ENCODE measurements at places on chromosomes 12 and 14. TPM values are rescaled to one million over a fixed set of nuclear protein-coding genes. Genes with fewer than 3 reads are reported as not detected.

- no peak for DNase-seq
Measured at GRCh38 chr14:50312734-50313054, 570 bp downstream of the DMAC2L start.

GRCh38 chr12:102567031-102567985, 86.9 kb upstream of the IGF1 start:
- DNase-seq = no peak

DNA sequence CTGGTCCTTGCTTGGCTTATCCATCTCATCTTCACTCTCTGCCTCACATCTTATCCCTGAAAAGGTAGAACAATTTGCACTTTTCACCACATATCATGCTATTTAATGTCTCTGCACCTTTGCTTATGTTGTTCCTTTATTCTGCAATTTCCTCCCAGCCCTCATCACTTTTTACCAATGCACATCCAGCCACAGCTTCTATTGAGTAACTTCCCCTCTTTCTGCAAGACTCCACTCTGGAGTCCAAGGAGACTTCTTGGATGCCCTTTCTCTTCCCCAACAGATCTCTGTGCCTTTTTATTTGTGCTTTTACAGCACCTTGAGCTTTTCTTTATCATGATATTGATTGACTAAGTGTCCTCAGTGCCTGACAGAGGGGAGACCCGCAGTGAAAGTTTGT, 797.1 kb downstream of the VRK1 start:
- no peak for DNase-seq

DNA sequence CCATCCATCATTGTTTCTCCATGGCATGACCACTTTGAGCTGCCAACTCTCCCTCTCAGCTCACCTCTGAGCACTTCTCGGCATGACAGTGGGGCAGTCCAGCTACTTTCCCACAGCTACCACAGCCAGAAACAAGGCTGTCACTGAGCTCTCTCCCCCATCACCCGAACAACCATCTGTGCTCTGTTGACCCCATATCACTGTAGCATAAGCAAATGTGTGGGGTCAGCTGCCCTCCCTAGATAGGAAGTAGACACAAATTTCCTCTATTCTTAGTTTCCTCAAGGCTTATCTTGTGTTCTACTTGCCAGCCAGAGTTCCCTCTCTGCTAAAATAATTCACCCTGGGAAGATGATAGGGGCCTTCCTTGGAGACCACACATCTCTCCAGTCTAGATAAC, 82.6 kb upstream of the FUT8 start:
- no peak for DNase-seq

- DNase-seq = no peak
Measured at GRCh38 chr12:2256453-2256852, 203.7 kb downstream of the CACNA1C start.

DNA sequence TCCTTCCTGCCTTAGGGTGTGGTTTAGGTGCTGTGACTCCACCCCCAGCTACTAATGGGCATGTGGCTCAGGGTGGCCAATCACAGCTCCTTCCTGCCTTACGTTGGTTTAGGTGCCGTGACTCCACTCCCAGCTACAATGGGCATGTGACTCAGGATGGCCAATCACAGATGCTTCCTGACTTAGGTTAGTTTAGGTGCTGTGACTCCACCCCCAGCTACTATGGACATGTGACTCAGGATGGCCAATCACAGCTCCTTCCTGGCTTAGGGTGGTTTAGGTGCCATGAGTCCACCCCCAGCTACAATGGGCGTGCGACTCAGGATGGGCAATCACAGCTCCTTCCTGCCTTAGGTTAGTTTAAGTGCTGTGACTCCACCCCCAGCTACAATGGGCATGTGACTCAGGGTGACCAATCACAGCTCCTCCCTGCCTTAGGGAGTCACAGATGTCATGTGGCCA, 163.9 kb downstream of the TBX5 start:
- no peak for DNase-seq

DNA sequence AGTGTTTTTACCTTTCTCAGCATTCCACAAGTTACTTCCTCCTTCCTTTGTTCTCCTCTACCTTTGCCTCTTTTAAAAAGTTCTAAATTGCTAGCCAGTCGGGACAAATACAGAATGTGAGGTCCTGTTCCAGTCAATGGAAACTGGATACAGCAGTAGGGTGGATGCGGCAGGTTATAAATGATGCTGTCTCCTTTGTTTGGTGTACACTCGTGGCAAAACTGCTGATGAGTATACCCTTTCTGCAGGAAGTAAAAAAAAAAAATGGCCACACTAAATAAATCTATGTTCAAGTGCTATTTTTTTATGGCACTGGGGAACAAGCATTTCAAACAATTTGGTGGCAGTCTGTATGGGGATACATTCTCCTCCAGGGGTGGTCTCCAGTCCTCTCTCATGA, 27.5 kb downstream of the KLRK1 start:
- DNase-seq = no peak

GRCh38 chr12:131944601-131945251, 5.0 kb upstream of the EP400 start:
- DNase-seq = no peak

- no peak for DNase-seq
Measured at GRCh38 chr12:22691319-22691718, 66.3 kb downstream of the ETNK1 start.

DNA sequence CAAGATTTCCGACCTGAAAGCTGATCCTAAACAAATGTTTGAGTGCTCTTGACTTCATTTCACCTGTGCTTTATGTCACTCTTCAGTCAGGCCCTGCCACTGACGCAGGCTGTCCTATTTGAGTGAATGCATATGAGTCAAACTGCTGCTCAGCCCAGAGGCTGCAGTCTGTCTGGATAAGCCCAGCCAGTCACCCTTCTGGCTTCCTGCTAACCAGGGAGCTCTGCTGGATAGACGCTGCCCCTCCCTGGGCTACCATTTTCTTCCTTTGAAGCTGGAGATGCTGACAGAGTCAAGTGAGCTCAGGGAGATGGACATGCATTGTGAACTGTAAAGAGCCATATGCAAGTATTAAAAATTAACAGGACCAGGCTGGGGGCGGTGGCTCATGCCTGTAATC, 5.1 kb upstream of the TUNAR start:
- DNase-seq = no peak

DNA sequence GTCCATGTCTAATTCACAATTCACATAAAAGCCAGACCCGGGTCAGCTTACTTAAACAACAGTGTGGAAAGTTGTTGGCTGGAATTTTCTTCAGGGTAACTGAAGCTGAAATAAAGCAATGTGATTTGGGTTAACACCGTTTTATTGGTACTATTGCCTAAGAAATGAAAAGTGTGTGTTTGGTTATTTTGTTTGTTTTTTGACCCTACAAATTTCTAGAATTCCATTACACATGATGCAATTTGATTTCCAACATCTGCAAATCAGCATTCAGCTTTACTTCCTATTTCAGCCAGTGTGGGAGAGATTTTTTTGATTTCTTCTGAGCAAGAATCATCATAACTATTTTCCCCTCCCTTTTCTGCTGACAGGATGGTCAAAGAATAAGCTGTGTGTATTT, 45.7 kb upstream of the CLMN start:
- DNase-seq = no peak

DNA sequence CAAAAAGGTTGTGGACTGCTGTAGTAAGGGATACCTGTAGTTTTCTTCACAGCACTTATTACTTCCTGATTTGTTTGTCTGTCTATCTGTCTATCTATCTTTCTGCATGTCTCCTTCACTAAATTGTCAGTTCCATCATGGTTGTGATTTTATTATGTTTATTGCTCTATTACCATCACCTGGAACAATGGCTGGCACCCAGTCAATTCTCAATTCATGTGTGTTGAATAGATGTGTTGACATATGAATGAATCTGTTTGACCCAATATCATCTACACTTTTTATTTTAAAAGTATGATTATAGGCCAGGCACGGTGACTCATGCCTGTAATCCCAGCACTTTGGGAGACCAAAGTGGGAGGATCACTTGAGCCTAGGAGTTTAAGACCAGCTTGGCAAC, 224.4 kb downstream of the NUBPL start:
- no peak for DNase-seq

DNA sequence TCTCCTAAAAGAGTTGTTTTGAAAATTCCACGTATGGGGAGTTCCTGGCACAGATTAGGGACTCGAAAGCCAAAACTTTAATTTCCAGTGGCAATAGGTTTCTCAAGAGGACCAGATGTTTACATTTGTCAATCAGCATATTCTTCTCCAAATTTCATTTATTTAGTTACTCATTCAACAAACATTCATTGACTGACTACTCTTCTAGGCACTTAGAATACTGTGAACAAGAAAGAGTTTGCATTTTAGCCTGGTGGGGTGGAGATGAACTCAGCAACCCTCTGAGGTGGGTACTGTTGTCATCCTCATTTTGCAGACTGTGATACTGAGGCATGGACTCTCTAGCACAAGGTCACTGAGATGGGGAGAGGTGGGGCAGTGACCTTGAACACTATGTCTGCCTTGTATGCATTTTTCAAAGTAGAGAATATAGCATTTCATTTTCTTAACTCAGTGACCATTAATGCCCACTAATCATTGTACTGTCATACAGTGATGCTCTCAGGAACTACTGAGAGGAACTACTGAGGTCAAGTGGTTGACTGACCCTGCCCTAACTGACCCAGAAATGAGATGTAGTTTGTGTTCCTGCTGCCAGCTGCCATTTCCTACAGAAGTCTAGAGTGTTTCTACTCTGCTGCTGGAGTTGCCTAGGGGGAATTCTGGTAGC, 2.2 kb downstream of the L3HYPDH start:
- DNase-seq = no peak

- no peak for DNase-seq
Measured at GRCh38 chr12:120237360-120238171, 28.0 kb downstream of the PXN start.

DNA sequence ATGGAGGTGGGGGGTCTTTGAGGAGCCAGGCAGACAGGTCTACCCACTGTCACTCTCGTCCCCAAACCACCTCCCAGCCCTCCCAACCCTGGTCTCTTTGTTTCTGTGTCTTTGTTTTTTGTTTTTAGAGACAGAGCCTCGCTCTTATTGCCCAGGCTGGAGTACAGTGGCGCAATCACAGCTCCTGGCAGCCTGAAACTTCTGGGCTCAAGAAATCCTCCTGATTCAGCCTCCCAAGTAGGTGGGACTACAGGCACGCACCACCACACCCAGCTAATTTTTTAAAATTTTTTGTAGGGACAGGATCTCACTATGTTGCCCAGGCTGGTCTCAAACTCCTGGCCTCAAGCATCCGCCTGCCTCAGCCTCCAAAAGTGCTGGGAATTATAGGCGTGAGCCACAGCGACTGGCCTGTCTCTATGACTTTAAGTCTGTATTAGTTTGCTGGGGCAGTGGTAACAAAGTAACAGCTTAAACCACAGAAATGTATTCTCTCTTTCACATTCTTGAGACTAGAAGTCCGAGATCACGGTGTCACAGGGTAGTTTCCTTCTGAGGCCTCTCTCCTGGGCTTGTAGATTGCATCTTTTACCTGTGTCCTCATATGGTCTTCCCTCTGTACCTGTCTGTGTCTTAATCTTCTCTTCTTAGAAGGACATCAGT, 26.1 kb downstream of the DTX1 start:
- DNase-seq = no peak

DNA sequence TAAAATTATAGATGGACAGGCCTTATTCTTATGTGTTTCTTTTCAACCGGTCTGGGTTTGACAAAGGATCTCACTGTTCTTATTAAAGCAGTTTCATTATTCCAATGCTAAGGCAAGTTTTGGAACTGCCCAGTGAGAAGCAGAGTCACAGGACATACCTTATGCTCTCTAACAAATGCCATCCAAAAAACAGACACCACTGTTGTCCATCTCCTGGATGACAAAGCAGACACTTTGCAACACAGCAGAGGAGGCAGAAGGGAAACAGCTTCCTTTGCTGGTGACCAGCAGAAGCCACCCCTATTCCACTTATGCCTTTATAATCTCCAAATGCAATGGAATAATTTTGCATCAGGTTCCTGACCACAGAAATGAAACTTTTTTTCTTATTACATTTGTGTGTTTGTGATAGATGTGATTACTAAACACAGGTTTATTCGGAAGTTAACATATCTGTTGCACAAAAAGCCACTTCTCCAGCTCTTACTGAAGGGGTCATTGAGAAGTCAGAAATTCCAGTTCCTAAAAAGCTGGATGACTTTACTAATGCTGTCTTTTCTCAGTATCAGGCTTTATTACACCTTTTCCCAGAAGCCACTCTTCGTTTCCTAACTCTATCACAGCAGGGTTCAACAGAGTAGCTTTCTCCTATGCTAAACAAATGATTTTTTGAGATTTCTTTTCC, 115.6 kb downstream of the BTG1 start:
- no peak for DNase-seq

DNA sequence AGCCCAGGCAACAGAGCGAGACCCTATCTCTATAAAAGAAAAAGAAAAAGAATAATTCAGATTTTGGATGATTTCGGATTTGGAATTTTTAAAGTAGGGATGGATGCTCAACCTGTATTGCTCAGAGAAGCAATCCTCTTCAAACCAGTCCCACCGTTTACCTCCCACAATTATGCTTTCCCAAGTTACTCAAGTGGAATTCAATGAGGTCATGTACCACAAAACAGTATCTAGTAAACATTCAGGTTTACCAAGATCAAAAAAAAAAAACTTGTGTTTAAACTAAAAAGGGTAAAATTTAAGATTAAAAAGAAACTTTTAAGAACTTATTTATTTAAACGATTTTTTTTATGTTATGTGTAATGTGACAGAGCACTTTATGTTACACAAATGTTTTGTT, 2.5 kb downstream of the KDM5A start:
- DNase-seq = no peak

DNA sequence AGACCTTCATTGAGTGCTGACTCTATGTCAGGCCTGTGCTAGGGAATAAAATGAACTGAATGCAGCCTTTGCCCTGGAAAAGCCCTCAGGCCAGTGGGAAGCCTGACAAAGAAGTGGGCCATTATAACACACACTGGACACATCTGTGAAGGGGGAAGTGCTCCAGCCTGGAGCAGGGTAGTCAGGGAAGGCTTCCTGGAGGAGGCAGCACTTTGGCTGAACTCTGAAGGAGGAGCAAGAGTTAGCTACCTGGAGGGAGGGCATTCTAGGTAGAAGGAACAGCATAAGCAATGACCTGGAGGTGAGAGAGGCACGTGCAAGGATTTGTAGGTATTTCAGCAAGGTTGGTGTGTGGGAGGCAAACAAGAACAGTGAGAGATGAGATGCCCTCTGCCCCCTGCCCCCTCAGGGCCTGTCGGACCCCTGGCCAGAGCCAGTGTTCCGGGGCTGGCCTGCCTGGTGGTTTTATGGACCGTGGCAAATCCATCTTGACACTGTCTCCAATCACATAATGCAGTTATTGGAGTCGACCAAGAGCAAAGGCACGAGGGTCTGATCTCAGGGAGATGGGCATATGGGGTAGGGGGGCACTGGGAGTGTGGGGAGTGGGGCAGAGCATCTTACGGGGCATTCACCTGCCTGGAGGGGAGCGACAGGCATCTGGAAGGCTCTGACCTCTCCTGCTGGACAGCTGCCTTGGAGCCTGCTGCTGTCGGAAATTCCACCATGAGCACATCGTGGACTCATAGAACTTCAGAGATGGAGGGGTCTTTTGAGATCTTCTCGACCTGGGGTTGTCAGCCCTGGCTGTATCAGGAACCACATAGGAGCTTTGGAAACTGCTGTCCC, 2.7 kb upstream of the FAM222A start:
- DNase-seq = no peak

Gene KRT71
- polyA plus RNA-seq = 0.30 TPM

Gene HNF1A
- 8.9 TPM for polyA plus RNA-seq

Gene CLEC4D
- 0.49 TPM for polyA plus RNA-seq

Gene SLC2A3
- polyA plus RNA-seq = 13.1 TPM

Gene EXOC3L4
- 2.7 TPM for polyA plus RNA-seq

Gene RAB21
- polyA plus RNA-seq = 58.5 TPM

Gene CAPZA3
- not detected for polyA plus RNA-seq

Gene RPGRIP1
- 0.40 TPM for polyA plus RNA-seq

Gene TAS2R9
- not detected for polyA plus RNA-seq

Gene TAS2R43
- 0.60 TPM for polyA plus RNA-seq

Gene CCND2
- polyA plus RNA-seq = 60.2 TPM

Gene CCNK
- 49.6 TPM for polyA plus RNA-seq

Gene ENDOU
- 0.29 TPM for polyA plus RNA-seq

Measured in left renal pelvis (tissue), 4 donors.